Lung microvascular endothelial cell (primary cell): ENCODE measurements at places on chromosomes 6 and 20. TPM values are rescaled to one million over a fixed set of nuclear protein-coding genes. Genes with fewer than 3 reads are reported as not detected.

HAO1 gene
- not detected in 2 replicates for total RNA-seq

DNA sequence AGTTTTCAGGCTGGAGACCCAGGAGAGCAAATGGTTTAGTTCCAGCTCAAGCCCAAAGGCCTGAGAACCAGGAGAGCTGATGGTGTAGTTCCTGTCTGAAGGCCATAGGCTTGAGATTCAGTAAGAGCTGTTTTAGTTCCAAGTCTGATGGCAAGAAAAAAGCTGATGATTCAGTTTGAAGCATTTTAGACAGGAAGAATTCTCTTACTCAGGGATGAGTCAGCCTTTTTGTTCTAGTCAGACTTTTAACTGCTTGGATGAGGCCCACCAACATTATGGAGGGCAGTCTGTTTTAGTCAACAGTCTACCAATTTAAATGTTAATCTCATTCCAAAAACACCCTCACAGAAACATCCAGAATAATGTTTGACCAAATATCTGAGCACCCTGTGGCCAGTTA lies 2.5 kb downstream of the ZSCAN26 start:
- peak; percentile 35 for DNase-seq

DNA sequence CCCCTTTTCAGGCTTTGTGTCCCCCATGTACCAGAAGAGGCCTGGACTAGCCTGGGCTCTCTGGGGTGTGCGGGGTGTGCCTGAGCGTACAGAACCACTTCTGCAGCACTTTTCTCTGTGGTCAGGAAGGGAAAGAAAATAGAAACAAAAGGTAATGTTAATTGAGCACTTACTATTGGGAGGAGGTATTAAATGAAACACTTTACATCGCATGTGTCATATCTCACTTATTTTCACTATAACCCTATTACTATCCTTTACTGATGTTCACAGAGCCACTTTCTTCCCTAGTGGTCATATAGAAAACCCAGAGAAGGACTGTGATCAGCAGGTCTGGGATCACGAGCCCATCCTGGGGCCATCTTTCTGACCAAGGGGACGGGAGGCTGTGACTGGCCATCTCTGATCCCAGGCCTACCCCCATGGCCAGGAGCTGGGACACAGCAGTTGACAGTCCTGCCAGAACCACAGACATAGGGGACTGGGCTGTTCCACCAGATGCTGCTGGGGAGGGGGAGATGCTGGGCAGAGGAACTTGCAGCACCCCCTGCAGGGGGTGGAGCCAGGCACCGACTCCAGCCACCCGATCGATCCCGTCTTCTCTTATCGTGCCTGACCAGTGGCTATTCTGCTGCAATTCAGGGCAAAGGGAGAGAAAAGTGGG lies 107.6 kb downstream of the VEGFA start:
- DNase-seq, result no peak

DNA sequence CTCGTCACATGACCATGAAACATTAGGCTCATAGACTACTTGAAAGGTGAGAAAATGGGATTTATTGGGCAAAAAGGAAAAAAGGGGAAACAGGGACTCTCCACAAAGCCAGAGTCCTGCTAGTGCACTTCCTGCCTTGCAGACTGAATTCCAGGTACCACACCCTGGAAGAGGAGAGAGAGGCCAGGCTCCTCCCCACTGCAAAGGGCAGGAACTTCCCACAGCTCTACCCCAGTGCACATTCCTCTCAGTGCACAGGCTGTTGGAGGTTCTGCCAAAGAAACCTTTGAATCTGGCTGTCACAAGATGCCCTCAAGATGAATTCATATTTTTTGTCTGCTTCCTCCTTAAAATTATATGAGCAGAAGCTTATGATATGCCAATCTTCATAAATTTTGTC lies 920.4 kb upstream of the GJE1 start:
- DNase-seq, result no peak

DNA sequence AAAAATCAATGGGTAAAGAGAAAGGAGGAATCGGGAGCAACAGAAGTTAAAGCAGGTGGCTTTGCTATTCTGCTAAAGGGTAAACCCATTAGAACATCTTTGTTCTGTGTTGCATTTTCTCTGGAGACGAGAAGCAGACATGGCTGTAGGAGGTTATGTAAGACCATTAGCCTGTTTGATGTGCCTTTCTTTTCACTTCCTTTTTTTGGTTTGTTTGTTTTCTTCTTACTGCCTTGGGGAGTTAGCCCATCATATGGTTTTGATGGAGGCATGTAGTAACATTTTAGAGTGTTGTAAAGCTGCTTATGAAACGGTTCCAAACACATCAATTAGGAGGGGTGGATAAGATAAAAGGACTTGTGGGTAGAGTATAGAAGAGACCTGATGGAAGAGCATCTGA lies 131.0 kb downstream of the DOK5 start:
- DNase-seq, result no peak

DNA sequence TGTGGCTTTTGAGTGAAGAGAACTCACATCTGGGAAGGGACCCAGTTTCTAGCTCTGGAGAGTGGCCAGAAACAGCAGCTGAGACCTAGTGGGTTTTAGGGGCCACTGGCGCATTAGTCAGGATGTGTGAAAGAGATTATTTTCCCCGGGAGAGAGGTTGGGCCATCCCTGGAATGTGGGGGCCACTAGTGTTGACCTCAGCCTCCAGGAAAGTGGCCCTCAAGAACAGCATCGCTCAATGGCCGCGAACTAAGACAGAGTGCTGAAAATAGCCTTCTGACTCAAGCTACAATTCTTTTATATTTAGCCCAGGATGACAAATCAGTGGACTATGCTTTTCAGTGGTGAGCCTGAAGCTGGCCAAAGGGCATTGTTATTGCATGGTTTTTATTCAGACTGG lies 210.4 kb upstream of the RNF24 start:
- peak; percentile 85 for DNase-seq

- no peak for DNase-seq
Measured at GRCh38 chr6:109348226-109348625, 34.0 kb downstream of the CD164 start.

DZANK1 gene
- total RNA-seq, result 0.40 and 0.44 TPM in 2 replicates

- DNase-seq, result no peak
Measured at GRCh38 chr6:45572833-45573232, 195.1 kb upstream of the SUPT3H start.

GRCh38 chr6:24768361-24768760 lies 6.4 kb upstream of the GMNN start:
- DNase-seq, result no peak

DNA sequence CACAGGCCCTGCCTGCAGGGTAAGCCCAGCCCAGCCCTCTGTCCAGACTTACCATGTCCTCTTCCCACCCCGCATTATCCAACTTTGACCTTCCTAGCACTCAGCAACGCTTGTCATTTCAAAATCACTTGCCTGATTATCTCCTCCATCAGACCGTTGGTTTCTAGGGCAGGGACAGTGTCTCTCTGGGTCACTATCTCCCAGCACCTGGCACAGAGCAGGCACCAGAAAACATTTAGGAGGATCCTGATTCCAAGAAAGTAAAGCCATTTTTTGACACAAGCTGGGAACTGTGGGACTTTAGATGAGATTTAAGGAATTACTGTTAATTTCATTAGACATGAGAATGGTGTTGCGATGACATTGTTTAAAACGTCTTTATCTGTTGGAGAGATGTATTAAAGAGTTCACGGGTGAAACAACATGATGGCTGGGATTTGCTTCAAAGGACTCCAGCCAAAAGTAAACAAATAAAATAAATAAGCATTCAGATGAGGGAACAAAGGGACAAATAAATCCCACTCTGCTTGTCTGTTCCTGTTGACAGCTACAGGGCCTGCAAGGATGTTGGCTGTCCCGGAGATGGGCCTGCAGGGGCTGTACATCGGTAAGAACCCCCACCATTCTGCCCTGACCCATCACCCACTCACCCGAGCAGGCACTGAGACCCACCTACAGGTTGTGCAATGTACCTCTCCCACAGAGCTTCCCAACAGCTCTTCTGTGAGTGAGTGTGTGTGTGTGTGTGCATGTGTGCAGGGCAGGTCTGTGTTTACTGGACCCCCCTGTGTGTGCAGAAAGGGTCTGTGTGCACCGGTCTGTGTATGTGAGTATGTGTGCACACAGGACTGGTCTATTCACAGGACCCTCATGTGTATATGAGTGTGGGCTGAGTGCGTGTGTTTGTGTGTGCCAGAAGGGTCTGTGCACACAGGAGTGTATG lies 5.9 kb downstream of the HSPA12B start:
- DNase-seq, result no peak

- no peak for DNase-seq
Measured at GRCh38 chr6:98967616-98968015, 19.9 kb upstream of the FBXL4 start.

GRCh38 chr6:43468748-43469681 lies 8.4 kb upstream of the TJAP1 start:
- DNase-seq, result no peak

HLA-DRB5 gene
- total RNA-seq, result under 0.01 and 0.40 TPM in 2 replicates

- DNase-seq, result no peak
Measured at GRCh38 chr6:99393366-99393697, 663 bp downstream of the COQ3 start.

ULBP1 gene
- total RNA-seq, result under 0.01 and 0.22 TPM in 2 replicates
